ENCODE measurements at places on chromosomes 4 and X.

DNA sequence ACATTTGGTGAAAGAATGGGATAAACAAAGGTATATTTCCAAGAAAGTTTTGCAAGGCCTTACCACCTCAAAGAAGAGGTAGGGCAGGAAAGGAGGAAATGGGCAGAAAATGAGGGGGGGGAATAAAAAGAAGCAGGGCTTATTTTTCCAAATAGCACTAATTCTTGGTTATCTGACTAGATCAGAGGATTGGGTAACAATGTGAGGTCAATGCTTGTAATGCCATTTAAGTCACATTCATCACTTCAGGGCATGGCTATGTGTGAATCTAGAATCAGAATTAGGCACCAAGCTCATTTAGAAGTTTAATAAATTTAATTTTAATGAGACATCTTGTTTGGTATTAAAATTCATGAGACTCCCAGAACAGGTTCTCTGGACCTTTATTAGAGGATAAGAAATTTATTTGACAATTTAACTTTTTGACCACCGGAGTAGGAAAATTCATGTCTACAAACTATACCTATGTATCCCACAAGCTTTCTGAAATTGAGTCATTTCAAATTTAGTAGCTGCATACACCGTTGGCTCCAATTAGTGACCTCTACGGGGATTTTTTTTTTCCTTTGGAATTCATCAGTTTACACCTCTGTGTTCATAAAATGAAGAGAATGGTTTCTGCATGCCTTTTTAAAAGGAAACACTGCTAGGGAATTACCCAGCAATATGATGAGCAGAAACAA is 1.4 kb upstream of the STS start:
- DNase-seq: no peak

GRCh38 chrX:113790987-113791386 is 792.9 kb upstream of the HTR2C start:
- DNase-seq: no peak

DNA sequence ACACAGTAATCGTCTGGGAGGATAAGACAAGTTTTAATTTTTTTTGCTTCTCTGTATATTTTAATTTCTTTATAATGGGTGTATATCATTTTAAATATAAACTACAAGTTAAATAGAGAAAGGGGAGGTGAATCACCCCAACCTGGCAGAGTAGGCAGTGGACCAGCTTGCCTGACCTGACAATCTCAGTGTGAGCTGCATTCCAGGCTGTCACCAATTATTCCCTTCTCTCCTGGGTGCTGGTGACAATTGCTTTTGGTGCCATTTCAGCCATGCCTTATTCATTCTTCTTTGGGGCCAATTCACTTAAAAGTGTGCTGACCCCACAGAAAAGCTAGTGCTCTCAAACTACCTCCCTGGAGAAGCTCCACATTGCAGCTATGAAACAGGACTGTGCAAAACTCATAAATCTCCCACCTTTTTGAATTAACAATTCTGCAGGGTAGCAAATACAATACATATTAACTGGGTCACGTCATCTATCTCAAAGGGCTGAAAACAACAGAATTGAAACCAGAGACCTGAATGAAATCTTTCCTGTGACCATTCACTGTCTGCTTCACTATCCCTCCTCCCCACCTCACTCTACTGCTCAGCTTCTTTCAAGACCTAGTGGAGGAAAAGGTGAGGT is 359.0 kb downstream of the HS3ST1 start:
- no peak for DNase-seq

- DNase-seq: no peak
These were observed 14.5 kb downstream of the UGT2B15 start for GRCh38 chr4:68655764-68656444.

DNA sequence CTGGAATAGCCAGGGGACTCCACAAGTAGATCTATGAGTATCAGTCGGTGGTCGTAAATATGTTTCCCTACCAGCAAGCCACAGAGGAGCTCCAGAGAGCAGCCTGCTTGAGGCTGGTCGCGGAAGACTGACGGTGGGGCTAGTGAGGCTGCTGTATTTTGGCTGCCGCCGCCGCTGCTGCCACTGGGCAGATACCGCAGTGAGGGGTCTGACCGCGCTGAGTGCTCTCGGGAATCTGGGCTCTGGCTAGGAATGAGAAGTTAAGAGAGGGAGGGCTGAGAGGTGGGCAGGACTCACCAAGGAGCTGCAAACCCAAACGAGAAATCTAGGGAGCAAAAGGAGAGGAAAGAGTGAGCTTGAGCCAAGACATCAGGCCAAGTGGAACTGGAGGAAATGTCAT is at the start of gene EXOC1L:
Gene EXOC1L, plus strand, starts transcription at position 157 of the 400 bp plus-strand sequence. Its CDS starts 237 bp downstream, at position 394.
- DNase-seq: no peak

DNA sequence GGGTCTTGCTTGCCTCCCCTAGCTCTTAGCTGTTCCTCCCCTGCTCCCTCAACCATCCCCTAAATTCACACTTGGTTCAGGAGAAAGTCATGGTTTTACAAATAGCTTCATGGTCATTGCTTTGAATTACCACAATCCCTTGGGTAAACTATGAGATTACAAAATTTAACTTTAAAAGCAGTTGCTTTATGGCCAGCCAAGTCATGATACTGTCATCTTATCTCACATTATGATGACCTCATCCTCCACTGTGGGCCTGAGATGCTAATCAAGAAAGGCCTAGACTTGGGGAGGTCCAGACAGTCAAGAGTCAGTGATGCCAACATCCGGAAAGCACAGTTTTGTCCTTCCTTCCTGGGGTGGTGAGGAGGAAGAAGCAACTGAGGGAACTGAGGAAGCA is 10.5 kb upstream of the FGF16 start:
- no peak for DNase-seq
